Activated CD4-positive, alpha-beta T cell treated with anti-CD3 and anti-CD28 coated beads for 48 hours (primary cell): ENCODE measurements at places on chromosomes 2 and 18.

DNA sequence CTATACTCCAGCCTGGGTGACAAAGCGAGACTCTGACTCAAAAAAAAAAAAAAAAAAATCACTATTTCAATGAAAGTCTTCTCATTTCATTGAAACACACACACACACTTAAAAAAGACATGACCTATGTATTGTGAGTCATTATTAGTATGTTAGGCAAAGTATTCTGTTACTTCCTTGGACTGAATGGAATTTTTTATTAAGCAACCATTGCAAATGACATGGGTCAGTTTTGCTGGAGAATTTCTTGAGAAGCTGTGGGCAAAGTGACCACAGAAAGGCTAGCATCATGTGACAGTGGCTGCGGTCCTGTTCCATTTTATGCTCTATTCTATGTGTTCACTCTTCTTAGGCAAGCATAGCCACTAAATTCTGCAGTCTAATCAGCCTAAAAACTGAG lies 695.7 kb downstream of the TDRD15 start:
- DNase-seq = no peak

DNA sequence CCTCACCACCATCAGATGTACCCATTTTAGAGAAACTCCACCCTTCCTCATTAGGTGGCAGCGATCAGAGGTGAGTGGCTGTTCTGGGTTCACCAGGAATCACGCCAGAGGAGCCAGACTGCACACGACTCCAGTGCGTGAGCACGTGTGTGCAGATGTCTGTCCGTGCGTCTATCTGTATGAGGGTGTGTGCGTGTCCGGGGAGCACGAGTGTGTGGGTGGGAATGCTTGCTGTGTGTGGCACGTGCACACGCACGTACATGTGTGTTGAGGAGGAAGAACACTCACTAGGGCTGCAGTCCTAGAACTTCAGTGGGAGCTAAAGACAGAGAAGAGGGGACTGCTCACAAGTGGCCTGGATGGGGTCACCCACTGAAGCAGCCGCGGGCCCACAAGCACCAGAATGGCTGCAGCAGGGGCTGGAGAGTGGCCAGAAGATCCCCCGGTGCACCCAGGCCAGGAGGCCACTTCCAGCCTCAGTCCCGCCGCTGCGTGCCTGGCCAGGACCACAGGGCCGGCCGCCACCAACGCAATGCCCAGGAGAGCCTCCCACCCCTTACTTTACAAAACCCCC lies 13.9 kb downstream of the HDAC4 start:
- DNase-seq = no peak

DNA sequence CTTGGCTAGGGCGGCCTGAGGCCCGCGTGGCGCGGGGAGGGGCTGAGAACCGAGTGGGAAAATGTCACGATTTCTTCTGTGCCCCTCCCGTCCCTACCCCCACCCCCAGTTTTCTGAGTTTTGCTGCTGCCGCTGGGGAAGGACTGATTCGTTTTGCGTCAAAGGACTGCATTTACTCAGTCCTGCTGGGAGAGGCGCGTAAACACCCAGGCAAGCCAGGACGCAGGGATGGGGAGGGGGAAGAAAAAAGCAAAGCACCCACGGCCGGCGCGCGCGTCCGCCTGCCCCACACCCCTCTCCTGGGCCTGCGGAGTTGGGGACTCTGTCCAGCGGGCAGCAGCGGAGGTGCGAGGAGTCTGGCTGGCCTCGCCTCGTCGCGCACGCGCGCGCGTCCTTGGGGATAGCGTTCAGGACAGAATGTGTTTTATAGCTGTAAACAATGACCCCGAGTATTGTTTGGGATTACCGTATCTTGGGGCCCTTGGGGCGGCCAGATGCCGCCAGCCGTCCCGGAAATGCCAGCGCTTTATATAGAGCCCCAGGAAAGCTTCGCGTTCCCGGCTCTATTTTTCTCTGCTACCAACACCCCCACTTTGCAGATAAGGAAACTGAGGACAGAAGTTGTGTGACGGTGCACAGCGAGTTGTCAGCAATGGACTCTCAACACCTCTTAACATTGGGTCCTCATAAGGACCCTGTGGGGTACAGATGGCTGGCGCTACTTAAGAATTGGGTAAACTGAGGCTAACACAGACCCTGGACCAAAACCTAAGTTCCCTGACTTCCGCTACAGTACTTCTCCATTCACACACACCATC lies 1.7 kb upstream of the FOSL2 start:
- no peak for DNase-seq

DNA sequence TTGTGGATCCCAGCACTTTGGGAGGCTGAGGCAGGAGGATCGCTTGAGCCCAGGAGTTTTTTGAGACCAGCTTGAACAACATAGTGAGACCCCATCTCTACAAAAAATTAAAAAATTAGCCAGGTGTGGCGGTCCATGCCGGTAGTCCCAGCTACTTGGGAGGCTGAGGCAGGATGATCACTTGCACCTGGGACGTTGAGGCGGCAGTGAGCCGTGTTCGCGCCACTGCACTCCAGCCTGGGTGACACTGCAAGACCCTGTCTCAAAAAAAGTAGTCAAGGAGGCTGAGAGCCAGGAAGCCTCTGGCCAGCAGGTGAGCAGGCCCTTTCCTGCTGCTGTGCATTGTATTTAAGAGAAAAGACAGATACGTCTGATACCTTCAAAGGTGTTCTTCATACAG lies 11.1 kb upstream of the PROC start:
- no peak for DNase-seq

DNA sequence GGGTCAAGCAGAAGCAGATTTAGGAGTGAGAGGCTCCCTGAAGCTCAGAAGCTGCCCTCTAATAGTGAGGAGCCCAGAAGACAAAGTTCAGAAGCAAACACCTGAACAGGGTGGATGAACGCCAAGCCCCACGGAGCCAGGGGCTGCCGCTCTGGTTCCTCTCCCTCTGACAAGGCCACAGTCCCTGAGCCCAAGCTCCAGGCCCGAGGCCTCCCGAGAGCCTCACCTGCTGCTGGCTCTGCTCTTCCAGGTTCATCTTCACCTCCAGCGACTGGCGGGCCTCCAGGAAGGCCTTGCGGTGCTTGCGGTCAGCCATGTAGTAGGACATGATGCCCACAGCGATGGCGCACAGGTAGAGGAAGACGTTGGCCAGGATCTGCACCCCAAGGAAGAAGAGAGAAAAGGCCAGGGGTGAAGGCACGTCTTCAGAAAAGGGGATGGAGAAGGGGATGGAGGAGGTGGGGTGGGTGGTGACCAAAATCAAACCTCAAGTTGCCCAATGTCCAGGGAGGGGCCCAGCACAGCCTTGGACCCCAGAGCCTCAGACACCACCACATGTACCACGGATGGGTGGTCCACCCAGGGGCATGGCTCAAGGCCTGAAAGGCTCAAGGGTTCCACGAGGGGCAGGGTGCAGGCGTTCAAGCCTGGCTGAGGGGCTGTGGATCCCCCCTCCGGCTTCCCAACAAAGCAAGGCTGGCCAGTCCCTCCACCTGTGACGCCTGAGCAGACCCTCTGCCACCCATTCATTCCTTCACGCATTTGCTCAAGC lies 47.5 kb downstream of the ADCY3 start:
- no peak for DNase-seq

DNA sequence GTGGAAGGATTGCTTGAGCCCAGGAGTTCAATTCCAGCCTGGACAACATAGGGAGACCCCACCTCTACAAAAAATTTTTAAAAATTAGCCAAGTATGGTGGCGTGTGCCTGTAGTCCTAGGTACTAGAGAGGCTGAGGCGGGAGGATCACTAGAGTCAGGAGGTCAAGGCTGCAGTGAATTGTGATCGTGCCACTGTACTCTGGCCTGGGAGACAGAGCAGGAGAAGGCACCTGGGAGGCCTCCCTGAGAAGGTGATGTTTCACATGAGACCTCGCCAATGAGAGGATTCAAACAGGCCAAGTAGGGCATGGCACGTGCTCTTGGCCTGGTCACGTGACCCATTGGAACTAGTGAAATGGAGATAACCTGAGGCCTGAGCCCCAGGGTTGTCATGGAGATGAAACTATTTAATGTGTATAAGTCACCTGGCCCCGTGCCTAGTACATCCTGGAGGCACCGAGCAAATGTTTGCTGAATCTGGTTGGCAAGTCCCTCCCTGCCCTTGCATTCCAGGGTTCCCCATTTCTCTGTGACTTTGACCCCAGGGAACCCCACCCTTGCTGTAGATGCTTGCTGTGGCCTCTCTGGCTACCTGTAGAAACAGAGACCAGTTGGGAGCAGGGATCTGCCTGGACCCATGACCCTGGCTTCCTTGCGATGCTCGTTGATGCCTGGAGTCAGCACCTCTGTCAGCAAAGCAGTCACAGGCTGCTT lies 26.1 kb upstream of the ROCK2 start:
- no peak for DNase-seq

DNA sequence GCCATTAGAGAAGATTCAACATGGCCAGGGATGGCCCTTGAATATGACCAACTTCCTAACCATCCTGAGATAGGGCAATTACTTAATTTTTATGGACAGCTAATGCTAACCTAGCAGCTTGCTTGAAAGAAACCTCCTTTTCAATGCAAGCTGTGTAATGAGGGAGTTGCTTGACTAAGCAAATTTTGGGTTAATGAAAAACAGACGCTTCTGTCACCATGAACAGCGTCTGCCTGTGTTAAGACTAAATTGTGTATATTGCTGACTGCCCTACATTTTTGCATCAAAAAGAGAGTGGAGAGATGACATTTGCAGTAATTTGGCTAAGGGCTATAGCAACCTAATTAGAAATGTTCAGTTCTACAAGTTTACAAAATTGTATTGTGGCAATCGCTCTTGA lies 319.2 kb upstream of the LRATD1 start:
- DNase-seq = no peak

DNA sequence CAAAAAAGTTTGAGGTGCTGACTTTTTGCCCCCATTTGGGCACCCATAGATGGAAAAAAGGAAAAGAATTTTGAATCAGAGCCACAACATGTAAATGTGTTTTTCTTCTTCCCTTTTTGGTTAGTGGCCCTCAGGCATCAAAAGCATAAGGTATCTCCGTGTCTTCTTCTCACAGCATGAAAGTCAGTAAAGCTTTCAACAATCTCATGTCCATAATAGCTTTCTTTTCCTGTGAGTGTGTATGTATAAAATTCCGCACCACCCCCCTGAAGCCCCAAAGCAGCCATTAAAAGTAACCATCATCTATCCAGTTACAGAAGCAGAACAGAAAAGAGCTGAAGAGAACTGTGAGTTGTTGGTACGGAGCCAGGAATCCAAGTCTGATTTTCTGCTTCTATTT lies 1539.7 kb upstream of the ACVR2A start:
- no peak for DNase-seq

DNA sequence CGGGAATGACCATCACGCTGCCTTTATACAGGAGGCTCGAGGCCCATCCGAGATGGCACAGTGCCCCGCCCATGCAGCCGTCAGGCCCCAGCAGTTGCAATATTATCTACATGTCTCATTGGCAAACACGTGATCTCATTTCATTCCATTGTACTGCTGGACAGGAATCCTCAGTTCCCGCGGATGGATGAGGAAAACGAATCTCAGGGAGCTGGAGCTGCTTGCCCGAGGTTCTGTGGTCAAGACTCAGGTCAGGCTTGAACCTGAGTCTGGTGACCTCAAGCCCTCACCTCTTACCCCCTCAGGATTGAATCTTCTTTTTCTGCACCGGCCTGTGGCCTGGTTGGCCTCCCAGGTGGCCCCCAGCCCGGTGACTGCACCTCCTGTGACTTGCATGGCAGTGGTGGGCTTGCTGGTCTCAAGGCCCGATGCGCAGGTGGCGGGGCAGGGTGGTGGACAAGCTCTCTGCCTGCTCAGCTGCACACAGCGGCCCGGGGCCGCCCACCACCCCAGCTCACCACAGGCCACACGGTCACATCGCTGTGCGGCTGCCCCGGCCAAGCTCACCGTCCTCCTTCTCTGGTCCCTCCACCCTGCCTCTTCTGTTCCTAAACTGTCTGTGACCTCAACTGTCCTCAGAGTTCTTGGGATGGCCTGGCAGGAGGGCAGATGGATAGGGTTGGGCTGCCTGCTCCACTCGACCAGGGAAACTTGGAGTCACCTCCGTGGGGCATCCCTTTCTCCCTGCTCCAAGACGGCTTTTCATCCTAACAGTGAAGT lies 52.0 kb upstream of the HS6ST1 start:
- no peak for DNase-seq

- DNase-seq = no peak
Measured at GRCh38 chr2:98775146-98775986, 44.4 kb upstream of the MGAT4A start.

DNA sequence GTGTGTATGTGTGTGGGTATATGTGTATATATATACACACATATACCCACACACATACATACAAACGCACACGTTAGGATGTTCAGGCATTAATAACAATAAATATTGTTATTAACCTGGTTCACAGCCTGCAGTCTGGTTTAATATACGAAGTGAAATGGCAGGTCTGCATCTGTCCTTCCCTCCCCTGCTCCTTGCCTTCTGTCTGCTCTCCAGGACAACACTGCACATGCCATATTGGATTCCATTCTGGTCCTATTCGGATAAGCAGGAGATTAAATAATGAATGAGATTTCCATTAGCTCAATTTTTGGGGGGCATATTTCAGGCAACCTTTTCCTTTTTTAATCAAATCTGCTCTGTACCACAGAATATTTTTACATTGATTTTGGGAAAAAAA lies 158.0 kb downstream of the CELF4 start:
- no peak for DNase-seq

GRCh38 chr2:197348721-197349360 lies 38.3 kb upstream of the ANKRD44 start:
- no peak for DNase-seq

GRCh38 chr2:117794668-117795067 lies 19.8 kb upstream of the DDX18 start:
- DNase-seq = no peak
